ENCODE measurements at places on chromosomes 2 and 18. TPM values are rescaled to one million over a fixed set of nuclear protein-coding genes. Genes with fewer than 3 reads are reported as not detected.
A peak's percentile ranks its signal among the peaks of the same experiment; 100 is the strongest.

DNA sequence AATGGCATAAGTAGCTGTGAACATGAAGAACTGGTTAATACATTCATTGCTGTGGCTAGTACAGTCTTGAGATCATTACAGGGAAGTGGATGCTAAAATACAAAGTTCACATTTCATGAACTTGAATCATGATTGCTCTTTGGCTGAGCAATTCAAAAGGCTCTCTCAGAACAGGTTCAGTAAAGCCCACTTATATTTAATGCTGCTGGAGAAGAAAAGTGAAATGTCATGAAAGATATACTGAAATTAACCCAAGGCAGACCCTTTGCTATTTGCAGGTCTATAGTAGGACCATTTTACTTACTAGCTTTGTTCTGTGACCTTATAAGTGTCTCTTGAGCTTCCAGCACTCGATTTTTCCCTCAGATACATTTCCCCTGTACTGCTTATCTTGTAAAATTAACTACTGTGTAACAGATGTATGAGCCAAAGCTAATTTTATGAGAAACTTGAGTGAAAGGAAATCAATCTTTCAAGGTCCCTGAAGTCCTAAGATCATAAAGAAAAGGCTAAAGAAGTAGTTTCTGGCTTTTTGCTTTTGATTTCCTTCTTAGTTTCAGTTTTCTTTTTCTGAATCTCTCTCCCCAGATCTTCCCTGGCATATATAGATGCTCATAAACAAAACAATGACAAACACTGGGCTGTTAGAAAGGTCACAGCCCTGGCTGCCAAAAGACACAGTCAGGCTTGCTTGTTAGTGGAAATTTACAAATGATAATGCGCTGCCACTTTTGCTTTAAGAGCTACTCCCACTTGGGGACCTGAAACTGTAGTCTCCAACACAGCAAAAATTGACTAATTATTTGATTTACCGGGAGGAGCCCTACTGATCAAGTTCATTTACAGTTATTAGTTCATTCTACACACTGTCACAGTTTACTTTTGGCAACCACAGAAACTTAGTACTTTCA, 132.7 kb upstream of the XPO1 start:
- peak overlapping the region; percentile 90 for H3K27ac ChIP-seq
- peak; percentile 35 for DNase-seq

ATG16L1 gene
- 20.2 TPM for total RNA-seq

GRCh38 chr2:234814374-234814773, 137.4 kb upstream of the SH3BP4 start:
- no peak for DNase-seq
- H3K4me1 ChIP-seq = no peaks in the 10 kb centered on the region
- H3K4me3 ChIP-seq = no peak overlapping the region
- H3K27me3 ChIP-seq = no peaks in the 10 kb centered on the region
- no peak overlapping the region for H3K27ac ChIP-seq
- no peaks in the 10 kb centered on the region for H3K36me3 ChIP-seq

DNA sequence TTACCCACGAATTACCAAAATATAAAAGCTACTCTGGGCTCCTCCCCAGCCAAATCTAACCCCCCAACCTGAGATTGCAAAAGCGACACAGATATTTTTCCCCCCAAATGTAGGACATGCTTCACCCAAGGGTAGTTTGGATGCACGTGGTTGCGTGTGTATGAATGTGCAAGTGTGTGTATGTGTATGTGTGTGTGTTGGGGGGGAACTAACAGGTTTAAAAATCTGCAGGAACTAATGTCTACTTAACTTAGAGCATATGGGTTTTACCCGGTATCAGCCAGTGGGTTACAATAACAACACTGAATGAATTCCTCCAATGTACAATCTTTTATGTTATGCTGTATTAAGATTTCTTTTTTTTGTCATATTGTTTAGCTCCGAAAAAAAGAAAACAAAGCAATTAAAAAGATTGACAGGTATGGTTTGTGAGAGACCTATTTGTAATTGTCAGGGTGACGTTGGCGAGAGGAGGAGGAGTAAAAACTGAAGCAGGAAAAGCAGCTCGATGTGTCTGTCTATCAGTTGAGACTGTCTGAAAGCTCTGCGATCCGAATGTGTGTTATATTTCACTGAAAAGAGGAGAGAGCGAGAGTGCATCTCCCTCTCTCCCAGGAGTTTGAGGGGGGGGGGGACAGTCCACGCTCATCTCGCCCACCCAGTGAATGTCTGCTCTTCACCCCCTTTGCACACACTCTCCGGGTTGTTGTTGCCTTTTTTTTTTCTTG, at the start of gene TSHZ1:
Gene TSHZ1 (plus strand): TSS at position 524 of the 728 bp plus-strand sequence. CDS start 1,080 bp downstream, outside the sequence.
- H3K4me3 ChIP-seq = peak within 1 kb of the TSS; percentile 99
- H3K27me3 ChIP-seq = no peaks in the 10 kb centered on the region
- DNase-seq = peak; percentile 58
- H3K27ac ChIP-seq = peak within 1 kb of the TSS; percentile 96
- no peaks in the 10 kb centered on the region for H3K36me3 ChIP-seq

DNA sequence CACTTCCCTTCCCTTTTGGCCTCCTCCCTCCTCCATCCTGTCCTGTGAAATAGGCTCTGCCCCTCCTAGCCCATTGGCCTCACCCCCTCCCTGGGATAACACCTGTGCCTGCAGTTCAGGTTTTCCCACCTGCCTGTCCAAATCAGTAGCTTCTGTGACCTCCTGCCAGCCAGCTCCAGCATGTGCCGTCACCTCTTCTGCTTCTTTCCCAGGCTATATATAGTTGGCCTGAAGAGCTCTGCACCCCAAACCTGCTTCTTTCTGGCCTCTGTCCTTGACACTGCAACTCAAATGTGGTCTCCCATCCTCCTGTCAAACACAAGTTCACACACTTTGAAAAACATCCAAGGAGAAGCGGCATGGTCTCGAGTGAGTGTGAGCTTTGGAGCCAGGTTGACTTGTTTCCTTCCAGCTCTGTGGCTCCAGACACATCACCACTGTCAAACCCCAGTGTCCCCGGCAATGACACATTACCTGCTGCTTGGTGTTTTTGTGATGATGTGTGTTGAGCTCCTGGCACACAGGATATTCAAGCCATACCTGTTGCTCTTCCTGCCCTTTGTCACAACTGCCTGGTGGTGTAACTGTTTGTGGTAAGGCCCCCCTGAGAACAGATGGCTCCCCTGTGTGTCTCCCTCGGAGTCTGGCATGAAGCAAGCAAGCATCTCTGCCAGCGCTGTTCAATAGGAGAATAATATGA, 143.6 kb upstream of the DAPL1 start:
- H3K4me1 ChIP-seq = no peaks in the 10 kb centered on the region
- no peak overlapping the region for H3K4me3 ChIP-seq
- H3K36me3 ChIP-seq = peaks cover 6% of the 10 kb centered on the region
- no peaks in the 10 kb centered on the region for H3K27me3 ChIP-seq
- peak overlapping the region; percentile 13 for H3K27ac ChIP-seq

DNA sequence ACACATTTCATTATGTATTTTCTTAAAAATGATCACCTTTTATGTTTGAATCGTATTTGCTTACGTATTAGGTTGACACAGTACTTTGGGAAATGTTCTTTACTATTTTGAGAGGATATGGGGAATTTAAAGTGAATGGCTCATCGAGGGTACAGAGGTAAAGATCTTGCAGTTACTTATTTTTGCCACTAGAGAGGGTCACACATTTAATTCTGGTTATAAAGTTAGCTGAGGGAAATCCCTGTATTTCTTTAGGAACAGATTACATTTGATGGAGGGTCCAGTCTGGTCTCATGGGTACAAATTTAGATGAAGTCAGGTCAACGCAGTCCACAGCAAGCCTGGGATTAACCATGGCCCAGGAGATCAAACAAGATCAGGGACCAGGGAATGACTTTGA, 24.5 kb downstream of the DYNC2LI1 start:
- no peaks in the 10 kb centered on the region for H3K4me1 ChIP-seq
- DNase-seq = no peak
- no peaks in the 10 kb centered on the region for H3K27me3 ChIP-seq
- no peak overlapping the region for H3K27ac ChIP-seq
- no peak overlapping the region for H3K4me3 ChIP-seq

DNA sequence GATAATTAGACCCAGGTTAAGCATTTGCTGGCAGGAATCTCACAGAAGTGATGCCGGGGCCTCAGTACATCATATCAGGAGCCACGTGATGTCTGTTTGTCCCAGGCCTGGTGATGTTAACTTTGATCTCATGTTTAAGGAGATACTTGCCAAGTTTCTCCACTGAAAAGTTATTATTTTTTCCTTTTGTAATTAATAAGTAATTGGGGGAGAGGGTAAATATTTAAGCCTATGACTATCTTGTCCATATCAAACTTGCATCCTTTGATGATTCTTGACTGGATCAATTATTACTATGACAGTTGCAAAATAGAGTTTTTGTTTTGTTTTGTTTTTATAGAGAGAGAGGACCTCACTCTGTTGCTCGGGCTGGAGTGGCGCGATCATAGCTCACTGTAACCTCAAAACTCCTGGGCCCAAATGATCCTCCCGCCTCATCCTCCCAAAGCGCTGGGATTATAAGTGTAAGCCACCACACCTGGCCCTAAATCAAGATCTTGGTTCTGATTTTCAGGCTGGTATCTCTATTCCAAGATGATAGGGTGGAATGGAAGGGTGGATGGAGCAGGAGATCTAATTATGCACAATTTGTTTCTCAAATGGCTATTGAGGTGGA, 46.4 kb downstream of the SLC4A1AP start:
- peak overlapping the region; percentile 30 for H3K27ac ChIP-seq
- no peaks in the 10 kb centered on the region for H3K4me1 ChIP-seq
- H3K4me3 ChIP-seq = no peak overlapping the region

- no peaks in the 10 kb centered on the region for H3K36me3 ChIP-seq
- no peak overlapping the region for H3K4me3 ChIP-seq
- no peak overlapping the region for H3K27ac ChIP-seq
- no peak for DNase-seq
- no peaks in the 10 kb centered on the region for H3K27me3 ChIP-seq
These were observed 138.0 kb upstream of the GLI2 start for GRCh38 chr2:120597595-120598193.

- H3K27ac ChIP-seq = no peak overlapping the region
- DNase-seq = no peak
- no peak overlapping the region for H3K4me3 ChIP-seq
- no peaks in the 10 kb centered on the region for H3K27me3 ChIP-seq
- H3K36me3 ChIP-seq = no peaks in the 10 kb centered on the region
These were observed 100.0 kb upstream of the ALPP start for GRCh38 chr2:232278534-232278933.

CHRNG gene
- not detected for total RNA-seq

- no peak overlapping the region for H3K4me3 ChIP-seq
- H3K4me1 ChIP-seq = peaks cover 24% of the 10 kb centered on the region
- no peak for DNase-seq
- H3K27ac ChIP-seq = no peak overlapping the region
- no peaks in the 10 kb centered on the region for H3K27me3 ChIP-seq
- H3K36me3 ChIP-seq = no peaks in the 10 kb centered on the region
These were observed 279.0 kb upstream of the STON1 start for GRCh38 chr2:48250943-48251342.

DNA sequence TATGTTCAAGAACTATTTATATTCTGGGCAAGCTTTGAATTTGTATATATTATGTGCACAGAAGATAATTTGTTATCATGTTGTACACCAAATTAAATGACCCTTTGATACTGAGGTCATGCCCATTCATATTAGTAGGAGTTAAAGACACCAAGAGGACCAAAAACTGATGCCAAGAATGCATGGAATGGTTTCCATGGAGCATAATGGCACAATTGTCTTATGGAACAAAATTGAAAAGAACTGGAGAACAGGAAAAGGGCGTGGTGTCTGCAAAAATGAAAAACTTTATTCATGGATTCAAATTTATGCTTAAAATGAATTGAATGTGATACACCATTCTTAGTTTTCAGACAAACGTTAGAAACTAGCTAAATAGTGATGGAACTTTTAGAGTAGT, 24.1 kb upstream of the RBMS1 start:
- peaks cover 3% of the 10 kb centered on the region for H3K4me1 ChIP-seq
- no peak for DNase-seq
- no peaks in the 10 kb centered on the region for H3K36me3 ChIP-seq

LRP2 gene
- total RNA-seq = 0.05 TPM

LYG1 gene
- not detected for total RNA-seq

DNA sequence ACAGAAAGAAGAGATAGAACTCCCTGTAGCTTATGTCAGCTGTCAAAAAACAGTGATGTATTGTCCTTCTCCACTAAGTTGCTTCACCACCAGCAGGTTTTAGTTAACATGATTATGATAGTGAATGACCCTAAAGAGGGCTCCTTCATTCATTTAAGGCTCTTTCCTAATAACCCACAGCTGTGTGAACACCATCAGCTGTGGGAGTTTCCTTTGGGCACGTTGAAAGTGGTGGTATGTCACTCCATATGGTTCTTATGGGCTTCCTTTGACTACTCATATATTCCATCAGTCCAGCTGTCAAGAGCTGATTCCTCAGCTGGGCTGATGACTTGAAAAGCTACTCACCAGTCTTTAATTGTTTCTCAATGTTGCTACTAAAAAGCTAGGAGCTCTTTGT, 210.3 kb downstream of the UBE2E3 start:
- H3K4me1 ChIP-seq = no peaks in the 10 kb centered on the region
- no peaks in the 10 kb centered on the region for H3K36me3 ChIP-seq
- no peaks in the 10 kb centered on the region for H3K27me3 ChIP-seq
- no peak overlapping the region for H3K4me3 ChIP-seq
- H3K27ac ChIP-seq = no peak overlapping the region

SMC6 gene
- total RNA-seq = 12.2 TPM

SP140L gene
- 3.6 TPM for total RNA-seq

STRN gene
- total RNA-seq = 39.6 TPM

DNA sequence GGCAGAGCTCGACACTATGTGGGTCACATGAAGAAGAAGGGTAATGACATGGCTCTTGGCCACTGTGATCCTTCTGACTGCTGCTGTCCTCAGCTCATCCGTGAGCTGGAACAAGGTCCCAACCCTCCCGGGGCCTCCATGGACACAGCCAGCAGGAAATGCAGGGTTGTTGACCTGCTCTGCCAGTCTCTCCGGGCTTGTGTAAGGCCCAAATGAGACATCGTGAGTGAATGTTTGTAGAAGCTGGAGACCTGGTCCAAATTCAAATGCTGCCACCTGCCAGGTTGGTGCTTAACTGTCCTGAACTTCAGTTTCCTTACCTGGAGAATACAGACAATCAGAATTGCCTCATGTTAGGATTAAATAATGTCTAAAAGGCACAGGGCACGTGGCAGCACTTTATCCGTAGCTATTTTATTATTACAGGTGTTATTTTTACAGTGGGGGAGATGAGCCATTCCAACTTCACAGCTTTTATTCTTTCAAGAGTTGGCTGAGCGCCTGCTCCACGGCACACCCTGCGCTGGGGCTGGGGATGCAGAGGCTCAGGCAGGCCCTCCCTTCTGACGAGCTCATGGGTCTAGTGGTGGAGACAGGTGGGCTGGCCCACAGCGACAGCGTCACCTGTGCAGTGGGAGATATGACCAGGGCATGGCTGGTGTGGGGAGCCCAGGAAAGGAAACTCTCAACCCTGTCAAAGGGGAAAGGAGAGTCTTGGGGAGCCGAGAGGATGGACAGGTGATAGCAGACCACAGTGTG, 15.1 kb downstream of the ARHGEF4 start:
- H3K4me3 ChIP-seq = no peak overlapping the region
- H3K4me1 ChIP-seq = no peaks in the 10 kb centered on the region
- DNase-seq = no peak
- no peaks in the 10 kb centered on the region for H3K27me3 ChIP-seq

MOGAT1 gene
- 0.42 TPM for total RNA-seq

GRCh38 chr2:178233428-178233827, 39.1 kb downstream of the OSBPL6 start:
- no peaks in the 10 kb centered on the region for H3K27me3 ChIP-seq
- DNase-seq = no peak

- no peak overlapping the region for H3K27ac ChIP-seq
- H3K4me1 ChIP-seq = peaks cover 21% of the 10 kb centered on the region
- no peaks in the 10 kb centered on the region for H3K27me3 ChIP-seq
- no peak overlapping the region for H3K4me3 ChIP-seq
- no peak for DNase-seq
These were observed 82.1 kb downstream of the ZFP36L2 start for GRCh38 chr2:43144263-43144662.

TNFRSF11A gene
- 2.5 TPM for total RNA-seq

SERPINB7 gene
- not detected for total RNA-seq

RNF144A gene
- total RNA-seq = 11.8 TPM

TXNDC2 gene
- not detected for total RNA-seq
